ENCODE measurements at places on chromosomes 12 and 14.

DNA sequence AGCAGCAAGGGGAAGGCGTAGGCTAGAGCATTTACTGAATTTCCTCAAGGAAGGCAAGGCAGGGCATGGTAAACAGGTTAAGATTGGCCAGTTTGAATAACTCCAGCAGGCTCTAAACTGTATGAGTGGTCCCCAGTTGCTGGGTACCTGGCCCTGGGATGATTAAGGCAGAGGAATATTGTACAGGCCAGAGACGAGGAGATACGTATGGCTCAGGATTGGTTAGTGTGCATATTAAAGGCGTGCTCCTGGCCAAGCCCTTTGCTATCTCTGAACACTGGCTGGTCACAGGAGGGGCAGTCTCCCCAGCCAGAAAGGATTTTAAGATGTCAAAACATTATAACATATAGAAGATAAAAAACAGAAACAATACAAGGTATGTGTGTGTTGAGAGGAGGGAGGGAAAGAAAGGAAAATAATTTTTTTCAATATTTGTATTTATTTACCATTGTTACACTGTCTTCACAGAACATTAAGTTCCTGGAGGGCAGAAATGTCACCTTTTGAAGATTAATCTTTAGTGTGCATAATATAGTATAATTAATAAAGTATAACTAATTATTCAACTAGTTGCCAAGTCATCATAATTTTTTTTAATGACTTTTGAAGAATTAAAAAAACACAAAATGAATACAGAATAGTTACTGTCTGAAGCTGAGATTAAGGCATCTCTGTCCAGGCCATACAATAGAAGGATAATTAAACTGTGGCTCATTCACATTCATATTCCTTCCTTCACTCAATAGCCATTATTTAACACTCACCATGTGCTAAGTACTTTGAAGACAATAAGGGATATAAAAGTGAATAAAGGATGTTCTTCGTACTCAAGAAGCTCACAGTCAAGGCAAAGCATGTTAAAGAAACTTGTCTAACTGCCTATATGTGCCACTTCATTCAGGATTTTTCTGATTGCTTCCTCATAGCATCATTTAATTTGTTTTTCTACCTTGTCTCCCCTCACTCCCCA, 41.9 kb downstream of the DCP1B start:
- H3K4me3 ChIP-seq = no peak overlapping the region
- no peak for DNase-seq
- no peaks in the 10 kb centered on the region for H3K36me3 ChIP-seq
- no peaks in the 10 kb centered on the region for H3K27me3 ChIP-seq
- H3K4me1 ChIP-seq = no peaks in the 10 kb centered on the region
- H3K27ac ChIP-seq = no peak overlapping the region

DNA sequence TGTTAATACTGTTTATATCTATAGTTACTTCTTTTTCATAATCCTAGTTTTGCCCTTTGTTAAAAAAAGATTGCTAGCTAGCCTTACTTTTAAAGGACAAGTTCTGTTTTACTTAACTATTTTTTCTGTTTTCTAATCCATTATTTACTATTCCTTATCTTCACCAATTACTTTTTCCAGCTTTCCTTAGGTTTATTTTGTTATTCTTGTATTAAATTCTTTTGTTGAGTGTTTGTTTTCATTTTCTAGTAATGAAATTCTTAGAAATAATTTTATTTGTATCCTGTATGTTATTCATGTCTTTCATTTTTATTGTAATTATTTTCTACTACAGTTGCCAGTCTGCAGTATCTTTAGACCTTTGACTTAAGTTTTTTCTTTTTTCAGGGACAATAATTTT, 45.7 kb upstream of the GXYLT1 start:
- no peaks in the 10 kb centered on the region for H3K36me3 ChIP-seq
- H3K4me1 ChIP-seq = no peaks in the 10 kb centered on the region
- no peak overlapping the region for H3K4me3 ChIP-seq

DNA sequence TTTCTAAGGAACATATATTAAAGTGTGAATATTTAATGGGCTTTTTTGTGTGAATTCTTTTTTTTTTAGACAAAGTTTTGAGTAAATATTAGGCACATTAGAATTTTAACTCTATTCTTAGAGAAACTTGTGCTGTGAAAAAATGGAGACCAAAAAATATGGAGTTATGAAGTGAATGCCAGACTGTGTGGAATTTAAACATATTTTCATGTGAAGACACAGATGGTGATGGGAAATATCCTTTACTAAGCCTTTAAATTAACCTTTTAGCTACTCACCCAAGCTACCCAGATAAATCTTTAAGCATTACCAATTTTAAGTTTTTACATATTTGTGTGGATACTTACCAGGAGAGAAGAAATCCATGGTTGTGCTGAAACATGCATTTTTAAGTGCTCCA, 148.8 kb upstream of the OTX2 start:
- peaks cover under 1% of the 10 kb centered on the region for H3K4me1 ChIP-seq
- no peak overlapping the region for H3K27ac ChIP-seq
- peaks cover 33% of the 10 kb centered on the region for H3K27me3 ChIP-seq
- DNase-seq = no peak

DNA sequence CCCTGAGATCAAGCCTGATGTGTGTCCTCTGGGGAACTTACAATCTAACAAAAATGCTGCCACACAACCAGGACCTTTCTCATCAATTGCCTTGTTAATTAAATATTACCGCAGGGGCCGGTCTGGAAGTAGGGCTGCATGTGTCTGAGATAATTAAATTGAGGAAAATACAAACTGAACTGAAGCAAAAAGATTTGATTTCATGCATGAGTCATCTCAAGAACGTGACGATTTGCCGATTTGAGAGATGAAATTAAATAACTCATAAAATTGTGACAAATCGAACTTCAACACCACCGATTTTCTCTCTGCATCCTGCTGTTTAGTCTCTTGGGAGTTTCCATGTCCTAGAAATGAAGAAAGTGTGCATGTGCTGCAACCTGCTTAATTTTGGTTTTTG, 94.6 kb upstream of the DAAM1 start:
- no peaks in the 10 kb centered on the region for H3K36me3 ChIP-seq
- no peak for DNase-seq
- no peak overlapping the region for H3K27ac ChIP-seq
- H3K27me3 ChIP-seq = no peaks in the 10 kb centered on the region

- no peak for DNase-seq
- H3K27ac ChIP-seq = no peak overlapping the region
- H3K36me3 ChIP-seq = no peaks in the 10 kb centered on the region
- no peak overlapping the region for H3K4me3 ChIP-seq
- H3K27me3 ChIP-seq = no peaks in the 10 kb centered on the region
These were observed 96.8 kb downstream of the IPO8 start for GRCh38 chr12:30598889-30599288.

- no peak overlapping the region for H3K27ac ChIP-seq
- no peak for DNase-seq
- H3K4me3 ChIP-seq = no peak overlapping the region
- H3K4me1 ChIP-seq = no peaks in the 10 kb centered on the region
- no peaks in the 10 kb centered on the region for H3K27me3 ChIP-seq
These were observed 4.3 kb downstream of the BCAT1 start for GRCh38 chr12:24944601-24944975.

- DNase-seq = no peak
- no peaks in the 10 kb centered on the region for H3K4me1 ChIP-seq
- no peak overlapping the region for H3K27ac ChIP-seq
- no peak overlapping the region for H3K4me3 ChIP-seq
These were observed 724.8 kb downstream of the C12orf50 start for GRCh38 chr12:87304406-87304805.

- peak overlapping the region; percentile 74 for H3K4me3 ChIP-seq
- H3K27ac ChIP-seq = no peak overlapping the region
- peak; percentile 13 for DNase-seq
- no peaks in the 10 kb centered on the region for H3K27me3 ChIP-seq
- peaks cover 9% of the 10 kb centered on the region for H3K4me1 ChIP-seq
These were observed 1.7 kb downstream of the ANGEL1 start for GRCh38 chr14:76810953-76811400.

DNA sequence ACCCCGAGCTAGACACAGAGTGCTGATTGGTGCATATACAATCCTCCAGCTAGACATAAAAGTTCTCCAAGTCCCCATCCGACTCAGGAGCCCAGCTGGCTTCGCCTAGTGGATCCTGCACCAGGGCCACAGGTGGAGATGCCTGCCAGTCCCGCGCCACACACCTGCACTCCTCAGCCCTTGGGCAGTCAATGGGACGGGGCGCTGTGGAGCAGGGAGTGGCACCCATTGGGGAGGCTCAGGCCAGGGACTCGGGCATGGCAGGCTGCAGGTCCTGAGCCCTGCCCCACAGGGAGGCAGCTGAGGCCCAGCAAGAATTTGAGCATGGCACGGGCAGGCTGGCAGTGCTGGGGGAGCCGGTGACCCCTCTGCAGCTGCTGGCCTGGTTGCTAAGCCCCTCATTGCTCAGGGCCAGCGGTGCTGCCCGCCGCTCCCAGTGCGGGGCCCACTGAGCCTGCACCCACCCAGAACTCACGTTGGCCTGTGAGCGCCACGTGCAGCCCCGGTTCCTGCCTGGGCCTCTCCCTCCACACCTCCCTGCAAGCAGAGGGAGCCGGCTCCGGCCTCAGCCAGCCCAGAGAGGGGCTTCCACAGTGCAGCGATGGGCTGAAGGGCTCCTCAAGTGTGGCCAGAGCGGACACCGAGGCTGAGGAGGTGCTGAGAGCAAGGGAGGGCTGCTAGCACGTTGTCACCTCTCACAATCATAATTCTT, 136.7 kb downstream of the PAWR start:
- no peaks in the 10 kb centered on the region for H3K27me3 ChIP-seq
- peaks cover 8% of the 10 kb centered on the region for H3K36me3 ChIP-seq
- H3K27ac ChIP-seq = no peak overlapping the region
- no peak for DNase-seq
- H3K4me1 ChIP-seq = peaks cover 12% of the 10 kb centered on the region

GRCh38 chr14:70812124-70812818, 3.0 kb upstream of the MAP3K9 start:
- no peaks in the 10 kb centered on the region for H3K36me3 ChIP-seq
- H3K4me1 ChIP-seq = peaks cover 33% of the 10 kb centered on the region
- no peak overlapping the region for H3K4me3 ChIP-seq

DNA sequence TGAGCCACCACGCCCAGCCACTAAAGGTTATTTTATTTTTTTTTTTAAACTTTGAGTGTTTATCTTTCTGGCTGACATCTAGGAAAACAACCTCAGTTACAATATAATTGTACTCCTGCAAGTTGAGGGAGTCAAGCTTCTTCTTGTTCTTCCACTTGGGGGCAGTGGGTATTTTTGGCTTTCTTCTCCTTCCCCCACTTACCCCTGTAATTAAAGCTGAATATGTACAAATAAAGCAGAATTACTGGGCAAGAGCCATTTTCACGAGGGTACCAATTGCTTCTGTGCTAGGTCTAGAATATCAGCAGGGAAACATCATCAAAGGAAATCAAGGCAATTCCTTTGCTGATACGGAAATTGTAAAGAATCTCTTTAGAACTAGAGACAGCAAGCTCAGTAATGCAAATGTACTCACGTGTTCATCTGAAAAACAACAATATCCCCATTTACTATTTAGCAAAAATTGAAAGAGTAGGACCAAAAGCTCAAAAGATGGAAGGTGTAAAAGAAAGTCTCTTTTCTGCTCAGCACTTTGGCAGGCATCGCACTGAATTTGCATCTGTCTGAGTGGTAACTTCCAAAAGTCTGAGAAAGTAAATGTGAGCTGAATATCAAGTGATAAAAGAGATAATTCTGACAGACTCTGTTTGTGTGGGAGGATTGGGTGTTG, 72.8 kb downstream of the TAOK3 start:
- no peak overlapping the region for H3K27ac ChIP-seq
- no peak for DNase-seq
- H3K36me3 ChIP-seq = no peaks in the 10 kb centered on the region
- no peaks in the 10 kb centered on the region for H3K27me3 ChIP-seq

DNA sequence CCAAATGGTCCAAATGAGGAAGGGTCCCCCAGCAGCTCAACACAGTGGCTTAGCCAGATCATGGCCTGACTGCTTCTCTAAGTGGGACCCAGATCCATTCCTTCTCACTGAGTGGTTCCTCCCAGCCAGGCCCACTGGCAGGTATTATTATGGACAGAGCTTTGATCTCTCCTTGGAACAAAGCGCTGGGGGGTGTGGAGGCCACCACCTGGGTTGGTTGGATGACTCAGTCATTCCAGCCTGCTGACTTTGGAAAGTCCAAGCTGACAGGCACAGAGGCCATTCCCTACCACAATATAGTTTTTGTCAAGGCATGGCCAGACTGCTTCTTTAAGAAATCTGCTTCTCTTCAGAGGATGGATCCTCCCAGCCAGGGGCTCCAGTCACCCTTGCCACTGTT, 341.1 kb downstream of the BTG1 start:
- H3K27ac ChIP-seq = no peak overlapping the region
- H3K27me3 ChIP-seq = no peaks in the 10 kb centered on the region
- peak overlapping the region; percentile 15 for H3K4me3 ChIP-seq
- no peaks in the 10 kb centered on the region for H3K36me3 ChIP-seq

GRCh38 chr12:108457006-108457733, 57.9 kb upstream of the FICD start:
- no peak overlapping the region for H3K27ac ChIP-seq
- peaks cover 65% of the 10 kb centered on the region for H3K27me3 ChIP-seq
- no peaks in the 10 kb centered on the region for H3K36me3 ChIP-seq

- peaks cover 83% of the 10 kb centered on the region for H3K4me1 ChIP-seq
- H3K27ac ChIP-seq = no peak overlapping the region
- H3K4me3 ChIP-seq = no peak overlapping the region
- H3K36me3 ChIP-seq = no peaks in the 10 kb centered on the region
These were observed 78.9 kb downstream of the ITPK1 start for GRCh38 chr14:93036652-93037345.

DNA sequence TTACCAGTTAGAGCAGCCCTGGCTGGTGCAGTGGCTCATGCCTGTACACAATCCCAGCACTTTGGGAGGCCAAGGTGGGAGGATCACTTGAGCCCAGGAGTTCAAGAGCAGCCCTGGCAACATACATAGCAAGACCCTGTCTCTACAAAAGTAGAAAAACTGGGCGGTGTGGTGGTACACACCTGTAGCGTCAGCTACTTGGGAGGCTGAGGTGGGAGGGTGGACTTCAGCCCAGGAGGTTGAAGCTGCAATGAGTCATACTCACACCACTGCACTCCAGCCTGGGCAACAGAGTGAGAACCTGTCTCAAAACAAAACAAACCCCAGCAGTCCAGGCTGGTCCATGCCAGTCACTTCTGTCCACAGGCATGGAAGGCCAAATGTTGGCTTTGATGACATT, 7.4 kb downstream of the COX14 start:
- H3K27me3 ChIP-seq = no peaks in the 10 kb centered on the region
- no peak overlapping the region for H3K4me3 ChIP-seq
- no peak for DNase-seq
- H3K27ac ChIP-seq = no peak overlapping the region
- no peaks in the 10 kb centered on the region for H3K4me1 ChIP-seq

DNA sequence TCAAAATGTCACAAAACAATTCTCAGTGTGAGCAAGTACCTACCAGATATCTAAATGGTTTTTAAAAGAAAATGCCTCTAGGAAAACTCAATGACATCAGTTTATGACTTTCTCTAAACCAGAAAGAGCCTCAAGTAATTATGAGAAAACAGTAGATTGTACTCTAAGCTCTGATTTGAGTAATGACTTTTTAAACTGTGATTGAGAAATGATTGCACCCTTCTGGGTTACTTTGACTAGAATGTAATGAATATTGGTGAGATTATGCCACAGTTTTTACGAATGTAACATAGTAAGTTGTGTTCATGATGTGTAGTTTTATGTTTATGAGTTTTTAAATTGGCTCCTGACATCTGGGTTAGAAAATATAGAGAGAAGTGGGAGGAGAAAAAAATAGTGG, 68.8 kb downstream of the ALX1 start:
- no peaks in the 10 kb centered on the region for H3K27me3 ChIP-seq
- no peak overlapping the region for H3K27ac ChIP-seq
- no peaks in the 10 kb centered on the region for H3K4me1 ChIP-seq
- DNase-seq = no peak
